ENCODE measurements at places on chromosomes 4 and X.

GRCh38 chr4:180141734-180142133, 2101.5 kb upstream of the TENM3 start:
- no peak for DNase-seq

GRCh38 chrX:129609395-129609794, 45.4 kb downstream of the APLN start:
- no peak for DNase-seq

GRCh38 chr4:3304831-3305609, 12.2 kb downstream of the RGS12 start:
- no peak for DNase-seq

GRCh38 chrX:26851981-26852380, 611.2 kb downstream of the PPP4R3C start:
- peak; percentile 66 for DNase-seq

- DNase-seq, result no peak
Observed at GRCh38 chrX:13177921-13178566, 133.6 kb upstream of the FAM9C start.

DNA sequence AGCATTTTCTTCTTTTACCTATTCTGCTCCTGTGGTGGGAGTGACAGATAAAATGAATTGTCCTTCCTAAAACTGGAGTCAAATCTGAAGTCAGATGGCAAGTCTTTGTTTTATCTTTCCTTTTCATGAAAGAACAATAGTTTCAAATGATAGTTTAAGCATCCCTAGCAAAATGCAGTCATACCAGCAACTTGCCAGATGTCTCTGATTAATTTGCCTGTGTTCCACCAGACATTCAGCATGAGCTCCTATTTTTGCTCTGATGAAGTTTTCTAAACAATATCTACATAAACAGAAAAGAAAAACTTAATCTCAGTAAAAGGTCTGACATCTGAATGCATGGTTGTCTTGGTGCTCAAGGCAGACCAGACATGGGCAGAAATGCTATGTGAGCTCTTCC, 15.2 kb downstream of the PRKG2 start:
- DNase-seq, result no peak

GRCh38 chr4:42638321-42638720, 18.6 kb downstream of the ATP8A1 start:
- no peak for DNase-seq

DNA sequence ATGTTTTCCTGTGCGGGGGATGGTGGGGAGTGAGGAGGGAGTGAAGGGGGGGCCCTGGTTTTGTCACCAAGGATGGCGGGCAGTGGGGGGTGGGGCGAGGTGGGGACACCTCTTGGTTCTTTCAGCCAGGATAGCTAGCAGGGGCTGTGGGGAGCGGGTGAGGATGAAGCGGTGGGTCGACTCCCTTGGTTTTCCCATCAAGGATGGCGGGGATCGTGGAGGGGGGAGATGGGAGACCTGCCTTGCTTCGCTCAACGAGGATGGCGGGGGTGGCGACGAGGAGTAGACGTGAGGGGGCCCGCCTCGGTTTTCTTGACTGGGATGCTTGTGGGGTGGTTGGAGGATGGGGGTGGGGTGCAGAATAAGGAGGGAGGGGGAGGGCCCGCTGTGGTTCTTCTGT, 643 bp downstream of the FHL1 start:
- DNase-seq, result no peak

DNA sequence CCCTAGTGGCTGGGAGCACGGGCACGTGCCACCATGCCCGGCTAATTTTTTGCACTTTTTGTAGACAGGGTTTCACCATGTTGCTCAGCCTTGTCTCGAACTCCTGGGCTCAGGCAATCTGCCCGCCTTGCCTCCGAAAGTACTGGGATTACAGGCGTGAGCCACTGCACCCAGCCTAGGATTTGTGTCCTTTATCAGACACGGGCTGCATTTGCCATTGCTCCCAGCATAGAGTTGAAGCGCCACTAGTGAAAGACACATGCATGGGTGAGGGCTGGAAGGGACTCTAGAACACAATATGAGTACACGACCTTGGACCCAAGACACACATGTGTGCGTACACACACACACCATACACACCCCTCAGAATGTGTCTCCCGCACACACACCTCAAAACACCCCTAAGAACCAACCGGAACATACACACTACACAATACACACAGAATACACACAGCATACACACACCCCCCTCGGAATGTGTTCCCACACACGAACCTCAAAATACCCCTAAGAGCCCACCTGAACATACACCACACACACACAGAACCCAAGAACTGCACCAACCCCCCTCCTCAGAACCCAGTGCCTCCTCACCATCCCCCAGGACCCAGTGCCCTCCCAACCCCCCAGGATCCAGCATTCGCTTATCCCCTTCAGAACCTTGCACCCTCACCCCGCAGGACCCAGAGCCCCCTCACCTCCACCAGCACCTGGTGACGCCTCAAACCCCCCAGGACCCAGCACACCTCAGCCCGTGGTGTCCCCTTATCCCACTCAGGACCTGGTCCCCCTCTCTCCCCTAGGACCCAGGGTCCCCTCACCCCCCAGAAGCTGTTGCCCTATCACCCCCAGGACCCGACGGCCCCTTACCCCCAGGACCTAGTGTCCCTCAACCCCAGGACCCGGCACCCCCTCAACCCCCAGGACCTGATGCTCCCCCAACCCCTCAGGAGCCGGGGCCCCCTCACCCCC, 1.0 kb downstream of the TNIP2 start:
- no peak for DNase-seq

DNA sequence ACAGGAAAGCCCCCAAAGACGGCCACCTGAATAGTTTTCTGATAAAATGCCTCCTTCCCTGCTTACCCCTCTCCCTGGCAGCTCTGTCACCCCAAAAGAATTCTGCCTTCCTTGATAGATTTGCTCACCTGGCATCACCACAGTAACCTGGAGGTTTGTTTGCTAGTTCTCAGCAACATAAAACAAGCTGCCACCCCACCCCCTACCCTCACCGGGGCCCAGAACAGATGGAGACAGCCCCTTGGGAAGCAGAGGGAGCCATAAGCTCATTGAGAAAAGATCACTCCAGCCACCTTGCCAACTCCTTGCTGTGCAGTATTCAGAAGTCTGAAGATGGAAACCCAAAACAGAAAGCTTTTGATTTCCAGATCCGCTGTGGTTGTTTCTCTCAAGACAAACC, 108.6 kb downstream of the DHX15 start:
- DNase-seq, result no peak

GRCh38 chr4:40621592-40622512, 7.8 kb downstream of the RBM47 start:
- no peak for DNase-seq

Measured in pulmonary artery endothelial cell (primary cell).